Thoracic aorta (tissue), 2 donors: ENCODE measurements at places on chromosomes 3 and 15.

DNA sequence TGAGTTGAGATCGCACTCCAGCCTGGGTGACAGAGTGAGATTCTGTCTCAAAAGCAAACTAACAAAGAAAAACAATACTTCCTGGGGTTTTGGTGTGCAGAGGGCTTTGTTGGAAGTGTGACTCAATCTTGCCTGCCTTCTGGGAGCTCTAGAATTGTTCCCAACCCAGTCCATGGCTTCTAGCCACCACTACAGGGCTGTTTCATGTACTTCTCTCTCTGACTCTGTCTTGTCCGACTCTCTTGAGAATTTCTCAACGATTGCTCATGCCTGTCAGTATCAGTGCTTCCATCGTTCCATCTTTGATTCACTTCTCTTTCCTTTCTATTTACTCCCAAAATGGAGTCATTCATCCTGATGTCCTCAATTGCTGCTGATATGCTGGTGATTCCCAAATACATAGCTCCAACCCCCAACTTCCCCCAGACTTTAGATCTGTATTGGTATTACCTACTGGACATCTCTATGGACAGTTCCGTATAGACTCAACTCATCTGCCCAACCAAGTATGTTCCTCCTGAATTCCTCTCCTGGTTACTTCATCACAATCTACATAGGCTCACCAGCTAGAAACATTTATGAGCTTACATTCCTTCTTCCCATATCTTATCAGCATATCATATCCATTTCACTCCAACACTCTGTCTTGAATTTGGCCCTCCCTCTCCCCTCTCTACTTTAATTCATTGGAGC is 1.8 kb upstream of the AP2M1 start:
- DNase-seq = no peak

DNA sequence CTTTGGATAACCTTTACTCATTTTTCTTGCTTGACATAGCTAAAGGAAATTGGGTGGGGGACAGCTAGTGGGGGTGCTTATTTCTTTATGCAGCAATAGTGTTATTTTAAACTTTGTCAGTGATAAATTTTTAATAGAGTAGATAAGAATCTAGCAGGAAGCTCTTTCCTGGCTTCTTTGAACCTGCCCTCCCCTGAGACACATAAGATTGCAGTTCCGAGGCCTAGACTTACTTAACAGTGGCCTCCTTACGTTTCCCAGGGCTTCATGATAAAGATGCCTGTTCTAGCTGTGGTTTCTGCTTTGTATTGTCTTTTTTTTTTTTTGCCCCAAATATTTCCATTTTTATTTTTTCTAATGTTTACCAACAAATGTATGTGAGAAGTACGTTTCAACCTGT is 170.1 kb downstream of the VPS8 start:
- no peak for DNase-seq

GRCh38 chr15:81516461-81516860 is 142.4 kb upstream of the TMC3 start:
- DNase-seq = no peak

- DNase-seq = no peak
These were observed 18.5 kb downstream of the MGA start for GRCh38 chr15:41678742-41679141.

DNA sequence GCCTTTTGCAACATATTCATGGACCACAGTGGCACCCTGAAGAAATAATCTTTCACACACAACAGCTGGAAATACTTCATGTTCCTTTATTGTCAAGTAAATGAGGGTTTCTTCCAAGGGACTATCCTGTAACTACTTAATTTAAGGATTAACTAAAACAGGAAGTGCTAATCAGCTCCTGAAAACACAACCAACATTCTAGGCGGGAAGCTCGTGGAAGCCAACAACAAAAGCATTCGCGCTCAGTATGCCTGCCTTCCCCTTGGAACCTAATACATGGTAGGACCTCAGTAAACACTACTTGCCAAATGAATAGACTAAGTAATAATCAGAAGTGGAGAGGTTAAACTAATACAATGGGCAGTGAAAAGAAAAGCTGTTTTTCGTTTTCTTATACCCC is 300.9 kb downstream of the RORA start:
- DNase-seq = no peak
